Activated CD4-positive, alpha-beta T cell treated with anti-CD3 and anti-CD28 coated beads, Interleukin-2, amount 10 ng/mL, durations not matched to agents 7 days and 5 days (primary cell): ENCODE measurements at places on chromosomes 16 and 17.

GRCh38 chr17:57980522-57980921, 7.5 kb downstream of the VEZF1 start:
- DNase-seq: no peak

DNA sequence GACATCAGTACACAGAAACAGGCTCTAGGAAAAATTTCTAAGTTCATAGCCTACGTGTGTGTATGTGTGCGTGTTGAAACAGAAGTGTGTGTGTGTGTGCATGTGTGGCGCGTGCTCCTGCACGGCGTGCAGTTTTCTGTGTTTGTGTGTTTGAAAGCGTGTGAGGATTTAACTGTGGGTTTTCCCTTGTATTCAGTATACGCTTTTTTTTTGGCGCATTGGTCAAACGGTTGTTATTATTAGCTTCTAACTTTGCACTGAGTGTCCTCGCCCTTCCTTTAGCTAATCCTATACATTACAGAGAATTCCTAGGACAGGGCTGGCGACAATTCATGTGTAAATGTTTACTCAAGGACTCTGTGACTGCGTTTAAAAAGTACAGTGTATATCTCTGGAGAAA, 23.0 kb downstream of the TMC6 start:
- no peak for DNase-seq

DNA sequence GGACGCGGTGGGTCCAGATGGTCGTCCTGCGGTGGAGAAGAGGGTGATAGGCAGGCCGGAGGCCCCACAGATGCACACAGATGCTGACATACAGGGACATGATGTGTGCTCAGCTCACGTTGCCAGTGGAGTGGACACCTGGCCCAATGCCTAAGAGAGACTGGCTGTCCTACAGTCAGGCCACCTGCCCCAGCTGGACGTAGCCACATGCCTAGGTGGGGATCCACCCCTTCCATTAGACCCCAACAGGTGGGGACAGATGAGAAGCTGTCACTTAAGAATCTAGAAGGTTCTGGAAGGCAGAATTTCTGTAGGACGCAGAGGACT, 117.6 kb upstream of the ZNF750 start:
- no peak for DNase-seq

DNA sequence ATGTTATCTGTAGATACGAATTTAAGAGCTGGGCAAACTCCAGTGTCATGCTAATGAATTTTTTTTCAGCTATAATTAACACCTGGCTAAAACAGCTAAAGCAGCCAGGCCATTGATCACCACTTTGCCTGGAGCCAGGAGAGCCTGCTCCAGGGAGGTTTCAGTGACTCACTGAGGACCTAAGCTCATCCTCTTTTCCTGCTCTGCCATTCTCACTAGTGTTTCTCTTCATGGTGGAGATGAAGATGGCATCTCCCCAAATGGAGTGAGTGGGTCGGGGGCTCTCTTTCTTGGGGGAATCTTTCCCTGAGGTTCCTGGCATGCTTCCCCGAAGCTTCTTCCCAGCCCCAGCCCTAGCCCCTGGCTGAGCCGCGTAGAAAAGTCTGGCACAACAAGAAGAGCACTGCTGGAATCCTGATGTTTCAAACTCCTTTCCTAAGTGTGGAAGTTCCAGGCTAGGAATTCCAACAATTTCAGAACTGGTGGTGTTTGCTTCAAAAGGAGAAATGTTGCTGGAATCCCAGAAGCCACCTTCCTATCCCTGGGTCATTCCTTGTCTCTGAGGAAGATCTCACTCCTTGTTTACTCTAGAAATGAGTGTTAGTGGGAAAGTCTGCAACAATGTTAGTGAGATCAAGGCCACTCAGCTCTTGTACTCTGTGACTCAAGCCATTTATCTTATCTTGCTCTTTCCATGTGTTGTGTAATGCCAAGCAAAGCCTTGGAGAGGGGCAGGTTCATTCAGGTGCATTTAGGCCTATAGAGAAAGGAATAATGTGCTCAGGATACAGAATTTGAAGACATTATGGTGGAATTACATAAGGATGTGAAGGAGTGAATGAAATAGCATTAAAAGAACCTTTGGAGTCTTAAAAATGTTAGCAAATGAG, 26.0 kb upstream of the B4GALNT2 start:
- DNase-seq: no peak

DNA sequence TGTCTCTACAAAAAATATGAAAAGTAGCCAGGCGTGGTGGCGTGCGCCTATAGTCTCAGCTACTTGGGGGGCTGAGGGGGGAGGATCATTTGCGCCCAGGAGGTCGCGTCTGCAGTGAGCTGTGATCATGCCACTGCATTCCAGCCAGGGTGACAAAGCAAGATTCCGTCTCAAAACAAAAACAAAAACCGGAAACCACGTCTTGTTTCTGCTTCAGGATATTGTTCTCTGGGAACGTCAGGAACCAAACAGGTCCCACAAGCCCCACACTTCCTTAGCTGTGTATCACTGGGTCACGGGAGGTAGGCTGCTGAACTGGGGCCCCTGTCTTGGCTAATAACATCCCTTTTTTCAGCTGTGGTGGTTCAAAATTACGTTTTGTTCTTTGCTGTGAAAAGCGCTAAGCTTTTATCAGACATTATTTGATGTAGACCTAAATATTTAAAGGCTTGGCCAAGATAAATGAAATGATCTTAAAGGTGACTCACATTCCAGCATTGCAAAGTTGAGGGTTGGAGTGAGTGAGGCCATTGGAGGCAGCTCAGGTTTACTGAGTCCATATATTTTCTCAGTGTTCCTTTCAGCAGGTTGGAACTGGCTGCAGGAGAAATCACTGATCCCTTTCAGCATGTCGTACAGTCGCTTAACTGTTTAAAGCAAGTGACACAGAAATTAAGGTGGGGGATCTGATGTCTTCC, 16.4 kb upstream of the SEC14L1 start:
- no peak for DNase-seq

GRCh38 chr17:8837563-8838075, 29.9 kb downstream of the PIK3R6 start:
- no peak for DNase-seq

DNA sequence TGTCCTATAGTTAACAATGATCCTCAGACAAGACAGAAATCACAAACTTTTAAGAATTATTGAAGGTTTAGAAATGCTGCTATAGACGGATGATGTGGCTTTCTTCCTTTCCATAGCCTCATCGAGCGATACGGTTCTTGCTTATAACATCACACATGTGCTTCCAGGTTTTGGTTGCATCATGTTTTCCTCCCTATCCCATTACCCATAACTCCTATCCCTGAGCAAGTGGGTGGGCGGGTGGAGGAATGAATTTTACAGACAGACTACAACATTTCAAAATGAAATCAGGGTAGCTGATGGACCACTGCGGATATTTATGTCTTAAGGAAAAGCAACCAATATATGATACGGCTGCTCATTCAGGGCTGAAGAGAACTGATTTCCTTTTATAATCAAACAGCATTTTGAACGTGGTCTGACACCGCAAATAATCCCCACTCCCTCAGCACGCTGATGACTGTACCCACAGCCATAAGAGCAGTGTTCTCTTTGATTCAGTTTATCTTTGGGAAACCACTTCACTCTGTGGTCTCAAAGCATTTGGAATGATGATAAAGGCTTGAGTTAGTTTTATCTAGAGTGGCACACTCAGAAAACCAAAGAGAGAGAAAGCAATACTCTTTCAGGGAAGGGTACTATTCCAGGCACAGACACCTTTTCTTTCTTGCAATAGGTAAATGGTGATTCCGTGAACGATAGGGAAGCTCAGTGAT, 4.6 kb upstream of the AKTIP start:
- no peak for DNase-seq

GRCh38 chr17:48626245-48627117, at the start of gene HOXB9:
Gene HOXB9 (minus strand): TSS chr17:48626358. CDS start chr17:48626269, 89 bp downstream.
- no peak for DNase-seq
